ENCODE measurements at places on chromosomes 3 and 15. TPM values are rescaled to one million over a fixed set of nuclear protein-coding genes. Genes with fewer than 3 reads are reported as not detected.

The SLC28A2 gene
- total RNA-seq: not detected

The GREM1 gene
- total RNA-seq: not detected

The SLC51B gene
- total RNA-seq: not detected

The FBXO40 gene
- not detected for total RNA-seq

The CYP8B1 gene
- not detected for total RNA-seq

The PTPRG gene
- not detected for total RNA-seq

The TMC3 gene
- total RNA-seq: not detected

The GOLGA6L4 gene
- 2.4 TPM for total RNA-seq

DNA sequence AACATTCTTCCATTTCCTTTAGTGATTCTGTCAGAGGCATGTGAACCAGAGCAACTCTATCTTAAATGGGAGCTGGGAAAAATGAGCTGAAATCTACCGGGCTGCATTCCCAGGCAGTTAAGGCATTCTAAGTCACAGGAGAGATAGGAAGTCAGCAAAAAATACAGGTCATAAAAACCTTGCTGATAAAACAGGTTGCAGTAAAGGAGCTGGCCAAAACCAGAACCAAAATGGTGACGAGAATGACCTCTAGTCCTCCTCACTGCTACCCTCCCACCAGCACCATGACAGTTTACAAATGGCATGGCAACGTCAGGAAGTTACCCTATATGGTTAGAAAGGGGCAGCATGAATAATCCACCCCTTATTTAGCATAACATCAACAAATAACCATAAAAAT is 66.4 kb downstream of the B3GALNT1 start:
- DNase-seq: no peak
- H3K4me1 ChIP-seq: peaks cover 30% of the 10 kb centered on the region
- H3K27me3 ChIP-seq: no peaks in the 10 kb centered on the region
- H3K27ac ChIP-seq: no peak overlapping the region
- peaks cover 22% of the 10 kb centered on the region for H3K36me3 ChIP-seq

DNA sequence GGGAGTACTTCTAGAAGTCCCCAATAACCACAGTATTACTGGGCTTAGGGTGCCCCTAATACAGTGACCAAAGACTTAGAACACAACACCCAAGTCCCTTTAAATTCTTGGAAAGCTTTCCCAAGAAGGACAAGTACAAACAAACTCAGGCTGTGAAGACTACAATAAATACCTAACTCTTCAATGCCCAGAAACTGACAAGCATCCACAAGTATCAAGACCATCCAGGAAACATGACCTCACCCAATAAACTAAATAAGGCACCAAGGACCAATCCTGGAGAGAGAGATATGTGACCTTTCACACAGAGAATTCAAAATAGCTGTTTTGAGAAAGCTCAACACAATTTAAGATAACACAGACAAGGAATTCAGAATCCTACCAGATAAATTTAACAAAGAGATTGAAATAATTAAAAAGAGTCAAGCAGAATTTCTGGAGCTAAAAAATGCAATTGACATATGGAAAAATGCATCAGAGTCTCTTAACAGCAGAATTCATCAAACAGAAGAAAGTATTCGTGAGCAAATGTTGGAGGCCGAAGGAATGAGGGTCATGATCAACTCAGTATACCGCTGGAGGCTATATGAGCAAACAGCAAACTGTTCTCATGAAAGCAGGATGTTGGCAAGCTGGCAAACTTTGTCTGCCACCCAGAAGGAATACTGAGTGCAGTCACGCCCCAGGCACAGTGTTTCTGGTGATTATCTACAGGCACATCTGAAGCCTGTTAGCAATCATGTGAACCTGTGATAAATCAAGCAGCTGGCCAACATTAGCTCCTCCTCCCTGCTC is 87.0 kb upstream of the NECTIN3 start:
- no peak for DNase-seq
- no peak overlapping the region for H3K27ac ChIP-seq

- H3K27me3 ChIP-seq: peaks cover 4% of the 10 kb centered on the region
- H3K27ac ChIP-seq: no peak overlapping the region
- no peaks in the 10 kb centered on the region for H3K4me1 ChIP-seq
- no peak overlapping the region for H3K4me3 ChIP-seq
Measured at GRCh38 chr3:14278265-14278798, 99.7 kb downstream of the LSM3 start.

- DNase-seq: no peak
- H3K36me3 ChIP-seq: no peaks in the 10 kb centered on the region
- no peaks in the 10 kb centered on the region for H3K4me1 ChIP-seq
Measured at GRCh38 chr3:159196359-159196758, 394.5 kb downstream of the MFSD1 start.

- H3K27me3 ChIP-seq: peaks cover 35% of the 10 kb centered on the region
- no peaks in the 10 kb centered on the region for H3K4me1 ChIP-seq
- H3K27ac ChIP-seq: no peak overlapping the region
Measured at GRCh38 chr15:67319961-67320360, 65.4 kb downstream of the IQCH start.

GRCh38 chr3:106533093-106533787 is 664.4 kb upstream of the CBLB start:
- no peaks in the 10 kb centered on the region for H3K27me3 ChIP-seq
- H3K27ac ChIP-seq: peak overlapping the region; percentile 73
- peaks cover 23% of the 10 kb centered on the region for H3K36me3 ChIP-seq
- H3K4me1 ChIP-seq: peaks cover 16% of the 10 kb centered on the region

DNA sequence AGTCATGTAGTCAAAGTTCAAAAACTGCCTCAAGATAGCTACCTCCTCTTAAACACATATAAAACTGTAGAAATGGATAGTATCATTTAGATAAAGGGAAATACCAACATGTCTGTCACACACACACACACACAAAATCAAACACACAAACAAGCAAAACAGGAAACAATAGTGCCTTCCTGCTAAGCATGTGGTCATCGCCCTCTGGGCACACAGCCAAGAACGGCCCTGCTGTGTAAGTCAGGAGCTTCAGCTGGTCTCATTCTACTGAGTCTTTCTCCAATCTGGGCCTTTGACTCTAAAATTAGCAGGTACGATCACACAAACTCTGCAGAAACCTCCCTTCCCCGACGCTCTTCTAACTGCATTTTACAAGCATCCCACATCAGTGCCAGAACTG is 272.2 kb upstream of the CHRNA7 start:
- H3K4me1 ChIP-seq: no peaks in the 10 kb centered on the region
- peaks cover 18% of the 10 kb centered on the region for H3K27me3 ChIP-seq
- H3K36me3 ChIP-seq: no peaks in the 10 kb centered on the region
- no peak for DNase-seq

- DNase-seq: no peak
- H3K27ac ChIP-seq: no peak overlapping the region
- no peak overlapping the region for H3K4me3 ChIP-seq
Measured at GRCh38 chr3:109154979-109155378, 18.5 kb downstream of the C3orf85 start.

DNA sequence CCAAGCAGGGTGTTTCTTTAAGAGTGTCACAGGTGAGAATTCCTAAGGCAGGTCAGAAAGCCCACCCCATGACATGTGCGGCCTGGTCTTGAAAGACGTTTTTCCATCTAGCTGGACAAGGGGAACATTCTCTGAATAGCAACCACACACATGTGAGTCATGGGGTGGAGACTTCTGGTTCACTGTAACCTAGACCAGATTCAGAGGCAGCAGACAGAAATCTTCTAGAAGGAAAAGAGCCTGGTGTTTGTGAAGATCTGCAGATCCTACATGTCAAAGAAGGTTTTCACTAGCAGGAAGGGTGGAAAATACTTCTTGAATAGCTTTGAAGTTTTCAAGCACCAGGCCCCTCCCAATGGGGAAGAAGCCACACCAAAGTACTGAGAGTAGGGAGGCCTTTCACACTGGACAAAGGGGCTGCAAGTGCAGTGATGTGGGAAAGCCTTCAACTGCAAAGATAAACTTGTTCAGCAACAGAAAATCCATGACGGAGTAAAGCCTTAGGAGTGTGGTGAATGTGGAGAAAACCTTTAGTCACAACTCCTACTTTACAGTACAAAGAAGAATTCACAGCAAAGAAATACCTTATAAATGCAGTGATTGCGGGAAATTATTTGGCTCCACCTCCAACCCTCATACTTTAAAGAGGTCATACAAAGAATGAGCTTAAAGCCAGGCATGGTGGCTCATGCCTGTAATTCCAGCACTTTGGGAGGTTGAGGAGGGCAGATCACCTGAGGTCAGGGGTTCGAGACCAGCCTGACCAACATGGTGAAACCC is 17.6 kb downstream of the ADAM10 start:
- H3K4me1 ChIP-seq: peaks cover 26% of the 10 kb centered on the region
- H3K4me3 ChIP-seq: no peak overlapping the region
- peaks cover 30% of the 10 kb centered on the region for H3K36me3 ChIP-seq
- no peaks in the 10 kb centered on the region for H3K27me3 ChIP-seq

DNA sequence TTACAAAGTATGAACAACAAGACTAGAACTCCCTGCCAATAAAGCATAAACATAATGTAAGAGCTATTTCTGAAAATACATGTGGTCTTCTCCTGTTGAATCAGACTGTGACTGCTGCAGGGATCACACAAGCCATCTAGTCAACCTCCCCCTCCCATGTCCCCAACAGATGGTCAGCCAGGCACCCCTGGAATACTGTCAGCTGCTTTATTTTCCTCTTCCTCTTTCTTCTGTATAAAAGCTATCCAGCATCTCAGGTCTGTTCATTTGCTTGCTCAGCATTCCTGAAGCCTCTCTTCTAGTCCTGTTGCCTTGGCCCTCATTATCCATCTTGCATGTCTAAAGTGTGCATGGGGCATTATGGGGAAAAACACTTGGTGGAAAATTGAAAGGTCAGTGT is 6.5 kb upstream of the MINDY4B start:
- H3K27ac ChIP-seq: no peak overlapping the region
- H3K27me3 ChIP-seq: peaks cover 21% of the 10 kb centered on the region
- H3K4me1 ChIP-seq: no peaks in the 10 kb centered on the region
- no peaks in the 10 kb centered on the region for H3K36me3 ChIP-seq
- H3K4me3 ChIP-seq: no peak overlapping the region
- DNase-seq: no peak

DNA sequence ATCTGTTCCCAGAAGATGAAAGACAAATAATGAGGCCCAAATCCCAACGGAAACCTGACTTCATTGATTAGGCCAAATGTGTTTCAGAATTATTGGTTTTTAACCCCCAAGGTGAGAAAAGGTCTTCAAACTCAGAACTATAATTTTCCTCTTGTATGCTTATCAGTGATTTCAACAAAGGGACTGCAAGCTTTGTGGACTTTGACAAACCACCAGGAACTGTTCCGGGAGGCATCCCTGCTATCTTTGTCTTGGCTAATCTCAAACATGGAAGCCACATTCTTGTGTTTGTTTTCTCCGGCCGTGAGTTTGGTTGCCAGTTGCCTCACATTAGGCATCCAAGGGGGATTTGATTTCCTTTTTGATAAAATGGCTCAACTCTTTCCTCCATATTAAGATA is 19.5 kb downstream of the ARHGEF3 start:
- H3K27ac ChIP-seq: peak overlapping the region; percentile 91
- no peak for DNase-seq
- peak overlapping the region; percentile 74 for H3K4me3 ChIP-seq
- peaks cover 78% of the 10 kb centered on the region for H3K36me3 ChIP-seq

DNA sequence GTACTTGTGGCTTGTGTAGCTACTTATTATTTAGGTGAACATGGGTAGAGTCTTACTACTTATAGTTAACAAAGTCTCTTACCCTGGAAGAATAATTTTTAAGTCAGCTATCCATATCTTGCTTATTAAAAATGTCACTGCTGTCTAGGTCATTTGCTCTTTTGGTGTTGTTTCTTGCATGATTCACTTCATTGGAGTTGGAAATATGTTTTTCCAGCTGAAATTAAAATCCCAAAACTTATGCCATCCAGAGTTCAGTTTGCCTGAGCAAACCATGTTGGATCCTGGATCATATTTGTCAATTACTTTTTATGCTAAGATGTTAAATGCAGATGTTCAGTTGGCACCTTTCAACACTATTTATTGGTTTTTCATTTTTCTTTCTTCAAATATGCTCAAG is 421.0 kb upstream of the RBMS3 start:
- no peaks in the 10 kb centered on the region for H3K36me3 ChIP-seq
- DNase-seq: no peak
- no peaks in the 10 kb centered on the region for H3K27me3 ChIP-seq
- no peaks in the 10 kb centered on the region for H3K4me1 ChIP-seq

DNA sequence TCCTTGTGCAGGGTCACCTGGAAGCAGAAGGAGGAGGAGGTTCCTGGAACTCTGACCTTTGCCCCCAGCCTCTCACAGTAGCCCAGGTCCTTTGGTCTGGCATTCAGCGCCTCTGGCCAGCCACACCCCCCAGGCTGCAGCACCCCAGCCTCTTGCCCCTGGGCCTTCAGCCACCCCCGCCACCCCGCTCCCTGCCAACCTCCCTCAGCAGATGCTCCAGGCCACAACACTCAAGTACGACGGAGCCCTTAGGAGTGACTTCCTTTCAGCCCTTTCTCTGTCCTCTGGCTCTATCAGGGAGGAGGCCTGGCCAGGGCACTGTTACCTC is 45.2 kb downstream of the GRIP2 start:
- no peak overlapping the region for H3K27ac ChIP-seq
- H3K4me3 ChIP-seq: no peak overlapping the region
- H3K36me3 ChIP-seq: peaks cover 2% of the 10 kb centered on the region
- H3K27me3 ChIP-seq: peaks cover 4% of the 10 kb centered on the region

GRCh38 chr3:188842639-188843038 is 329.1 kb upstream of the TPRG1 start:
- H3K4me1 ChIP-seq: no peaks in the 10 kb centered on the region
- no peak overlapping the region for H3K27ac ChIP-seq
- peaks cover 5% of the 10 kb centered on the region for H3K36me3 ChIP-seq
- no peaks in the 10 kb centered on the region for H3K27me3 ChIP-seq
- no peak overlapping the region for H3K4me3 ChIP-seq

GRCh38 chr3:122146466-122146865 is 37.0 kb upstream of the CASR start:
- H3K4me3 ChIP-seq: no peak overlapping the region
- peak overlapping the region; percentile 51 for H3K27ac ChIP-seq
- H3K4me1 ChIP-seq: peaks cover 7% of the 10 kb centered on the region
- peak; percentile 31 for DNase-seq

- peaks cover 39% of the 10 kb centered on the region for H3K4me1 ChIP-seq
- H3K27ac ChIP-seq: peak overlapping the region; percentile 84
- no peaks in the 10 kb centered on the region for H3K27me3 ChIP-seq
- no peaks in the 10 kb centered on the region for H3K36me3 ChIP-seq
- H3K4me3 ChIP-seq: peak overlapping the region; percentile 84
Measured at GRCh38 chr3:171458864-171459136, 1.4 kb downstream of the TNIK start.

- no peak for DNase-seq
- no peak overlapping the region for H3K27ac ChIP-seq
- no peaks in the 10 kb centered on the region for H3K4me1 ChIP-seq
- no peaks in the 10 kb centered on the region for H3K36me3 ChIP-seq
- no peaks in the 10 kb centered on the region for H3K27me3 ChIP-seq
Measured at GRCh38 chr3:142077859-142078500, 71.4 kb downstream of the TFDP2 start.

GRCh38 chr15:73539212-73540128 is 93.7 kb downstream of the NPTN start:
- peaks cover 5% of the 10 kb centered on the region for H3K27me3 ChIP-seq
- DNase-seq: no peak
- H3K27ac ChIP-seq: no peak overlapping the region
- H3K4me3 ChIP-seq: no peak overlapping the region
- H3K36me3 ChIP-seq: no peaks in the 10 kb centered on the region

- H3K27ac ChIP-seq: no peak overlapping the region
- H3K27me3 ChIP-seq: no peaks in the 10 kb centered on the region
- no peaks in the 10 kb centered on the region for H3K36me3 ChIP-seq
- H3K4me3 ChIP-seq: no peak overlapping the region
- H3K4me1 ChIP-seq: no peaks in the 10 kb centered on the region
Measured at GRCh38 chr3:82044930-82045705, 283.7 kb upstream of the GBE1 start.
